CD4-positive, alpha-beta memory T cell (primary cell): ENCODE measurements at places on chromosomes 3 and 15. TPM values are rescaled to one million over a fixed set of nuclear protein-coding genes. Genes with fewer than 3 reads are reported as not detected.

Gene GRM2
- polyA plus RNA-seq, result 0.07 TPM

Gene RAD51
- 0.21 TPM for polyA plus RNA-seq

Gene SLC38A3
- not detected for polyA plus RNA-seq

GRCh38 chr3:73291541-73291940, 230.1 kb downstream of the EBLN2 start:
- H3K4me1 ChIP-seq, result no peaks in the 10 kb centered on the region
- no peak for DNase-seq

DNA sequence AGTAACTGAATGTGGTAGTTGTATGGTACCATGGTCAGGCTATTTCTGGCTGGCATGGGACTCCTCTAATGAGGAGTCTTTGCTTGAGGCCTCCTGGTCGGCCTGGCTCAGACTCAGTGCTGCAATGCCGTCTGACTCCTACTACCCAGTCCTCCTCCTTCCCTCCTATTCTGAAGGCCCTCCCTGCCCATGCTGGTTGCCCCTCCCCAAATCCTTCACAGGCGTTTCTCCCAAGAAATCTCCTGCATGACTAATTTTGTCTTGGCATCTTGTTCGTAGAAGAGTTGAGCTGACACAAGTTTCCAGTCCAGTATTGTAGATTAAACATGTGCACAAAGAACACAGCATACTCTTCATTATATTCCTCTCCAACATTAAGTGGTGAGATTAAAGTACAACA, 115.5 kb downstream of the NFKBIZ start:
- no peaks in the 10 kb centered on the region for H3K27me3 ChIP-seq
- no peak overlapping the region for H3K4me3 ChIP-seq
- H3K27ac ChIP-seq, result no peak overlapping the region
- DNase-seq, result no peak

DNA sequence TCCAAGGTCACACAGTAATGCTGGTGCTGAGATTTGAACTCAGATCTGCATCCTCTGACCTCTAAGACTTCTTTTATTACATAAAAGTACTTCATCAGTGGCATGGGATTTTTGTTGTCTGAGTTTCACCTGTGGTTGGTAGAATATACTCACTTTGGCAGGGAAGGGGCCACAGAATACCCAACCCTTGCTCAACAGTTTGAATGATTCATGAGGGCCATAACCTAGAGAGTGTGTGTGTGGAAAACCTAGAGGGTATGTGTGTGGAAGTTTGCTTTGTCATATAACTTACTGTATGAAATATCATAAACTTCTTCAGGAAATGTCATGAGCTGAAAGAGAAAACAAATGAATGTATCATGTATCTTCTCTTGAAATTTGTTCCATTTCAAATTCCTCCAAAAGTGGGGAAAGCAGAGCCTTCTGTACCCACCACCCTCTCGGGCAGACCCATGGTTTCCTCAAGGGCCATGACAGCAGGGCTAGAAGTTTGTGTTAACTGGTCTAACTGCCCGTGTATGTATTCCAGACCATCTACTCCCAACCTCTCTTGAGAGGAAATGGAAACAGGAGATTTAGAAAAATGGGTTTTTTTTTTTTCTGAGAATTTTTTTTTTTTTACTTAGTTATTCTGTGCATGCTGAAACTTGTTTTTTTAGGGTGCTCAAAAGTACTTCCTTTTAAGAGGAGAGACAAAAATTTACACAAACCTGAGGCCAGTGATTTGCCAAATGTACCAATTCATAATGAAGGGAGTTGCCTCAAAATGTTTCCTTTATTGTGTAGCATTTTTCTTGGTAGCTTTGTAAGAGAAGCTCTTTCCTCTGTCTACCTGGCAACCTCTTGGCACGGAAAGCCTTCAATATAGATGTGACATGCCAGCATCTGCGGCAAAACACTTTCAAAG, 127.0 kb downstream of the TPRG1 start:
- DNase-seq, result no peak
- no peak overlapping the region for H3K27ac ChIP-seq
- H3K4me3 ChIP-seq, result no peak overlapping the region
- H3K27me3 ChIP-seq, result no peaks in the 10 kb centered on the region
- no peaks in the 10 kb centered on the region for H3K4me1 ChIP-seq

GRCh38 chr15:94353488-94353820, 122.1 kb downstream of the MCTP2 start:
- H3K4me3 ChIP-seq, result no peak overlapping the region
- H3K27ac ChIP-seq, result no peak overlapping the region
- DNase-seq, result no peak

DNA sequence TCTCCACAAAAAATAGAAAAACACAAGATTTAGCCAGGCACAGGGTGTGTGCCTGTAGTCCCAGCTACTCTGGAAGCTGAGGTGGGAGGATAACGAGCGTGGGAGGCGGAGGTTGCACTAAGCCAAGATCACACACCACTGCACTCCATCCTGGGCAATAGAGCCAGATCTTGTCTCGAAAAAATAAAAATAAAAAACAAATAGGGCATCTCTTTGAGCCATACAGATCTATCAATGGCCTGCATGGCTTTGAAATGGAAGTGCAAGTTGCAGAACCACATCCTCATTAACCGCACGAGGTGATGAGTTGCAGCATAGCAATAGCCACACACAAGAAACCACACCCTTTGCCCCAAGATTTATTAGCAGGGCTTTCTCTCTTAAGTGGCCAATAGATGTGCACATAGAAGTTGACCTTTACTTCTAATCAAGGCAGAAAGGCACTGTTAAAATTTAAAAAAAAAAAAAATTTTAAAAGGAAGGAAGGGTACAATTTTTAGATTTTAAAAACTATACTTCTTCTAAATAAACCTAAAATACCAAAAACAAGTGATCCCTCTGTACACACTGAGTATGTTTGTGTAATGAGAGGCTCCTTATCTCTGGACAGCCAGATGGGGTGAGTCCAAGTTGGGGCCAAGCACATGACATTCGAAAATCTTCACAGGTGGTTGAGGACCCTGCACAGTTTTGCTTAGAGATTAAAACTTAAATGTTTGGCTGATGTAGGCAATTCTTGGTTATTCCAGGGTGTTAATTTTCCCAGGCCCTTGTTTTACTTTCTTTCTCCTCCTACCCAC, 53.4 kb downstream of the FILIP1L start:
- H3K4me1 ChIP-seq, result peaks cover 6% of the 10 kb centered on the region
- H3K4me3 ChIP-seq, result no peak overlapping the region
- no peak for DNase-seq
- no peaks in the 10 kb centered on the region for H3K27me3 ChIP-seq
- no peaks in the 10 kb centered on the region for H3K36me3 ChIP-seq
- no peak overlapping the region for H3K27ac ChIP-seq

DNA sequence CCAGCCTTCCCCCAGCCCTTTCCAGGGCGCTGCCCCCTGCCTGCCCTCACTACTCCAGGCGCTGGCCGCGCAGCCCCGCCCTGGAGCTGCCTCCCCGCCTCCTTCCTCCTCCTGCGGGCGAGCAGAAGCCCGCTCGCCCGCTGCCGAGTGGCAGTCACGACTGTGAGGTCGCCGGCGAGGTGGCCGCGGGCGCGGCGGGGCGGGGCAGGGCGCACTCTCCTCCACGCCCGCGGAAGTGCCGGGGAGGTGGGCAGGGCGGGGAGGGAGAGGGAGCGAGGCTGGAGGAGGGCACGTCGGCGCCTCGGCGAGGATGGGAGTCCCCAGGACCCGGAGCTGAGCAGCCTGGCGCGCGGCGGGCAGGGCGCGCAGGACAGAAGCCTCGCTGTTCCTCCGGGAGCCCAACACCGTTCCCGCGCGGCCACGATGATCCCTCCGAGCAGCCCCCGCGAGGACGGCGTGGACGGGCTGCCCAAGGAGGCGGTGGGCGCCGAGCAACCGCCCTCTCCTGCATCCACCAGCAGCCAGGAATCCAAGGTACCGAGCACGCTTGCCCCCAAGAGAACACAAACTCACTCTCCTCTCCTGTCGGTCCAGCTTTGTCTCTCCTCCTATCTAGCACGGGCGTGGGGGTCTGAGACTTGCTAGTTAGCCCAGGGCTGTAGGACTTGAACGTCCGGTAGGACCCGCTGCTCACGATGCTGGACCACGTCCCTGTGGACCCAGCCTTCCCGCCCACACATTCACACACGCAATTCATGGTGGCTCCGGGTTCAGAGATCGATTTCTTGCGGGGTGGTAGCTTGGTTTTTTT, at the start of gene STAC:
TSS of gene STAC (plus strand) at position 284 of the 811 bp plus-strand sequence. CDS start at position 424, 140 bp downstream.
- DNase-seq, result no peak
- H3K27me3 ChIP-seq, result peaks cover 5% of the 10 kb centered on the region
- no peak within 1 kb of the TSS for H3K27ac ChIP-seq
- H3K4me1 ChIP-seq, result no peaks in the 10 kb centered on the region
